ENCODE measurements at places on chromosomes 5 and 9. TPM values are rescaled to one million over a fixed set of nuclear protein-coding genes. Genes with fewer than 3 reads are reported as not detected.

PHF19 gene
- 68.3 TPM for total RNA-seq

NR2F1-AS1 gene
- 6.0 TPM for total RNA-seq

SPINK4 gene
- total RNA-seq: not detected

MYMK gene
- total RNA-seq: not detected

RGS14 gene
- 1.6 TPM for total RNA-seq

IZUMO3 gene
- total RNA-seq: not detected

GRCh38 chr9:98887918-98888510 lies 55.7 kb upstream of the COL15A1 start:
- DNase-seq: no peak

- DNase-seq: peak; percentile 41
Observed at GRCh38 chr5:7897014-7897600, 28.2 kb downstream of the MTRR start.

- no peak for DNase-seq
Observed at GRCh38 chr5:62828742-62829603, 250.4 kb downstream of the LRRC70 start.

- DNase-seq: no peak
Observed at GRCh38 chr5:110268985-110269384, 457.5 kb downstream of the TMEM232 start.

Data from SJSA1 (cell line).